ENCODE measurements at places on chromosomes 16 and 17.
A peak's percentile ranks its signal among the peaks of the same experiment; 100 is the strongest.

- no peak for DNase-seq
These were observed 62.3 kb downstream of the CYTH1 start for GRCh38 chr17:78719630-78720298.

DNA sequence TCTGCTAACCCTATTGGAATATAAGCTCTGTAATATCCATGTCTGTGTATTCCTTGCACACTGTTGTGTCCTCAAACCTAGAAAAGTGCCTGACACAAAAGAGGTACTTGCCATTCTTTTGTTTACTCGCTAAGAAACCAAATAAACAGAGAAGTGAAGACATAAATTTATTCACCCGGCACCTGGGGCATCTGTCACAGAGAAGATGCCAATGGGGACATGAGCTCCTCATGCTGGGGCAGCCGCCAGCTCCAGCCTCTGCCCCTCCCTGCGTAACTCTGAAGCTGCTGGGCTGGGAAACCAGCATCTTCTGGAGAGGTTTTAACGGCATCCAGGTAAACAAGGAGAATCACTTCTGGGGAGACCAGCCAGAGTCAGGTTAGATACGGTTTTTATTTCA, 15.1 kb upstream of the CDRT4 start:
- DNase-seq: no peak

GRCh38 chr16:22683730-22684573, 130.0 kb upstream of the HS3ST2 start:
- no peak for DNase-seq

- DNase-seq: peak; percentile 20
These were observed 20.8 kb upstream of the RNPS1 start for GRCh38 chr16:2288726-2289125.

- DNase-seq: peak; percentile 70
These were observed 27.5 kb downstream of the ZCCHC14 start for GRCh38 chr16:87465306-87465705.

DNA sequence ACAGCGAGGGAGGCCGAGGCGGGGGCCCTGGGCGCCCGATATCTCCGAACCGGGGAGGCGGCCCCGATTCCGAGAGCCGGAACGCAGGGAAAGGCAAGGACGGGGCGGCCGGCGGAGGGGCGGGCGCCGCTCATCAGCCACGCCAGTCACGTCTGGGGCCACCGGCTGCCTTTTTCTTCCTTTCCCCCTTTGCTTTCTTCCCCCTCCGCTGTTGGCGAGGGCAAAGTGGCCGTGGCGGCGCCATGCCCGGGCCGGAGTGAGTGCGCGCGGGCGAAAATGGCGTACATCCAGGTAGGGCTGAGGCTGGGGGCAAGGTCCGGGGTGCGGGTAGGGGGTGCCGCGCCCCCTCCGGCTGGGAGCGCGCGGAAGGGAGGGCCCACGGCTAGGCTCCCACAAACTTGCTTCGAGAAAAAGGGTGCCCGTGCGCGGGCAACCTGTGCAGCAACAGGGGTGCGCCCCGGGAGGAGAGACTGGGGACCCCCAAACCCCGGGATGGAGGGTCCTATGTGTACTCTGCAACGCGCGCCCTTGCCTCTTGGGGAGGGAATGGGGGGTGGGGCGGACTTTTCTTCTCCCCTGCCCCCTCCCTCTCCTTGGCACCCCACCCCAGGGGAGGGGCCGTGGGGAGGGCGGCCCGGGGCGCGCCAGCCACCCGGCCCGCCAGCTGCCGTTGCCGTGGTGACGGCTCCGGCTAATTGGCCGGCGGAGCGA, 486 bp downstream of the SYT17 start:
- no peak for DNase-seq

- DNase-seq: no peak
These were observed 58.7 kb downstream of the CMC2 start for GRCh38 chr16:80947708-80948625.

GRCh38 chr17:61492759-61493526, 40.7 kb downstream of the TBX4 start:
- no peak for DNase-seq

All from common myeloid progenitor, CD34-positive (primary cell).